ENCODE measurements at places on chromosomes 3 and 15.

DNA sequence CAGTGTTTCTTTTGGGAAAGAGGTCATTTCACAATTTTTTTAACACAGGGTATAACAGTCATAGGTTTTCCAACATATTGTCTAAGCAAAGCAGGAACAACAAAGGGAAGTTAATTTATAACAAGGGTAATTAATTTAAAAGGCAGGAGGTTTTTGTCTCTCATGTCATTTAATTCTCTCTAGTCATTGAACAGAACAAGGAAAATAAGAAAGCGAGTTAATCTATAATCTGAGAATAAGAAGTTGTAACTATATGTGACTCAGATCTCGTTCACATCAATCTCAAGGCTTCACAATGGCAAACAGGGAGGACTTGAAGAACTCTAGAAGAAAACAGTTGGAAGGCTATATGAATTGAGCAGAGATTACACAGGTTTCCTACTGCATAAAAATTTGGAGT, 579.8 kb upstream of the CCDC54 start:
- no peak for DNase-seq

- DNase-seq: no peak
These were observed 334.9 kb downstream of the TBC1D5 start for GRCh38 chr3:17407576-17407975.

DNA sequence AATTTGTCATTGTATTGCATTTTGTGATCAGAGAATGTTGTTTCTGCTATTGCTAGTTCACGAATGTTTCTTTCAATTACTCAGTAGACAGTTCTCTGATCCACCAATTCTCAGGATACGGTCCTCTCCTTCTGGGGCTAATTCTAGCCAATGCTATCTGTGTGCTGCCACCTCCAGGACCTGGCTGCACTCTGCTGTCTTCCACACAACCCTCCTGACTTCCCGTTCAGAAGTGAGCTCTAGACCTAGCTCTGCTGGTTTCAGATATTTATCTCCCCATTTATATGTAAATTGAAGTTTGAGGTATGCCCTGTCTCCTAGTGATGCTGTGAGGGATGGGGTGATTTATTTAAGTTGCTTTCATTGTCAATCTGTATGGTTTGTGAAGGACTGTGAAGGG, 21.7 kb upstream of the UBL7 start:
- no peak for DNase-seq

- peak; percentile 75 for DNase-seq
These were observed 88.9 kb upstream of the CBLB start for GRCh38 chr3:105957722-105958121.

DNA sequence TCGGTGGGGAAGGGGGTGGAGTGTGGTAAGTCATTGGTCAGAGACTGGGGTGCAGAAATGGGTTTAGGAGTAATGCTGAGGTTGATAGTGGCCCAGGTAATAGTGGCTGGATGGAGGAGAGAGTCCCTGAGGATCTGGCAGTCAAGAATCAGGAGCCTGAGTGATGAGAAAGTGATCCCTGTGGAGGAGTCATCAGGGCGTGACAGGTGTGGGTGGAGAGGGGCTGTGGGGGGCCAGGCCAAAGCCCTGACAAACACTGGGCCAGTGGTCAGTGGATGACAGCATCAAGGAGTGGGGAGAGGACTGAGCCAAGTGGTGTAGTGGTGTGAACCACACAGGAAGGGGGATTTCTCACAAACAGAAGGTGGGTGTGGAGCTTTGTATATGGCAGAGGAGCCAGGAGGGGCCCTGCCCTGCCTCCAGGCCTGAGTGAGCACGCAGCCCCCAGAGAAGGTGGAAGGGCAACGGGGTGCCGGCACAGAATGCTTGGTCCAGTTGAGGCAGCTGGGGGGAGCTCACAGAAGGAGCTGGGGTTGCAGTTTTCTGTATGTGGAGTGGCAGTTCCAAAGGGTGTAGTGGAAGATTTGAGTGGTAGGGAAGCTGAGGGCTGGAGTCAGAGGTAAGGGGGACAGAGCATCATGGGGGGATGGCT, 77.1 kb downstream of the SPSB4 start:
- no peak for DNase-seq

DNA sequence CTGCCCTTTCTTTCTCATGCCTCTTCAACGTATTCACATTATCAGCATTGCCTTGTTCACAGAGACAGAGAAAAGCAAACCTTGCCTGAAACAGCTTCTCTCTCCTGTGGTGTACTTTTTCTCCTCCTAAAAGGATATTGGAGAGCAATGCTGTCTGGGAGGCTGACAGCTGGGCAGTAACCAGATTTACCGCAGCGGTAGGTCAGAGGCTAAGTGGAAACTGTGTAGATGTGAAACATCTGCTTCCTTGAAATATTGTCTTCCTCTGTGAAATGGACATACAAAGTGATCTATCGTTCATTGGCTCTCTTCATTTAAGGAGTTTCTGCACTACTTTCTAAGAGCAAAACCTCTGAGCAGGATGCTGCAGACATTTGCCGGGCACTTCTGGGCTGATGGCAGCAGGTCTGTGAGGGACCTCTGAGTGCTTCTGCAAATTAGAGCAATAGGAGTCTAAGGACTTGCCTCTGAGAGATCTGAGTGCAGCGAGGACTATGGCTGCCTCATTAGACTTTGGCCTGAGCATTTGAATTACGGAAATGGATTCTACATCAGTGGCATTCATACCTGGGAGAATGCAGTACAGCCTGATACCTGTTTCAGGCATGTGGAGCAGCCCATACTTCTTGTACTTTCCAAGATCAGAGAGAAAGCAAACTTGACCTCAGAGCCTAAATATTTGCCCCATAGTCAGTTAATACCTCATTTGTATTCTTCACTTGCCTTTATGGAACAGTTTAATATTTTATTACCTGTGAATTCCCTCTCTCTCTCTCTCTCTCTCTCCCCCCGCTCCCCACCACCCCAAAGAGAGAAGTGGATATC, 260.5 kb upstream of the TPRG1 start:
- peak; percentile 47 for DNase-seq

- DNase-seq: no peak
These were observed 235.3 kb downstream of the C3orf38 start for GRCh38 chr3:88385090-88385489.

DNA sequence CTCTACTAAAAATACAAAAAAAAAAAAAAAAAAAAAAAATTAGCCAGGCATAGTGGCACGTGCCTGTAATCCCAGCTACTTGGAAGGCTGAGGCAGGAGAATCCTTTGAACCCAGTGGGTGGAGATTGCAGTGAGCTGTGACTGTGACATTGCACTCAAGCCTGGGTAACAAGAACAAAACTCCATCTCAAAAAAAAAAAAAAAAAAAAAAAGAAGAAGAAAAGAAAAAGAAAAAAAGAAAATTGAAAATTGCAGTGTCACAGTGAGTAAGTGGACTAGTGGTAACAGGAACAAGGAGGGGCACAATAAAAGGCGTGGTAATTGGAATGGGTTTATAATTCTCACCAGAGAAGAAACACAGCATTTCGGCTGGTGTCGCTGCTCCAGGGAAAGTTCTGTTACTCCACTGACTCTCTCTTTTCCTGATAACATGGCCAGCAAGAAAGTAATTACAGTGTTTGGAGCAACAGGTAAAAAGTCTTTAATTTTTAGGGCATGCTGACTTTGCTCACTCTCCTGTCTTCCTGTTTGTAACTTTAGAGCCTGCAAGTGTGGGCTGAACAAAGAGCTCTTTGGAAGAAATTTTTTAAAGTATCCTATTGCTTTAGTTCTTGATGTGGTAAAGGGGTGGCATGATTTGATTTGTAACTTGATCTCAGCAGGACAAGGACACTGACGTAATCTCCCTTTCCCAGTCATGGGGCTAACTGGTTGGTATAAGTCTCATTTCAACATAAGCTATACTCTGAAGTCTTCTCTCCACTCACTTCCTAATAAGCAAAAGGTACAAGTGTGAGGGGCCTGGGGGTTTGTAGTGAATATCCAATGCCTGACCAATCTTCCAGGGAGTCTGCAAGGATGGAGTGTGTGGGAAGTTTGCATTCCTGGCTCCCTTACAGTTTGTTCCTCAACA, 22.1 kb upstream of the TRA2B start:
- DNase-seq: peak; percentile 91

DNA sequence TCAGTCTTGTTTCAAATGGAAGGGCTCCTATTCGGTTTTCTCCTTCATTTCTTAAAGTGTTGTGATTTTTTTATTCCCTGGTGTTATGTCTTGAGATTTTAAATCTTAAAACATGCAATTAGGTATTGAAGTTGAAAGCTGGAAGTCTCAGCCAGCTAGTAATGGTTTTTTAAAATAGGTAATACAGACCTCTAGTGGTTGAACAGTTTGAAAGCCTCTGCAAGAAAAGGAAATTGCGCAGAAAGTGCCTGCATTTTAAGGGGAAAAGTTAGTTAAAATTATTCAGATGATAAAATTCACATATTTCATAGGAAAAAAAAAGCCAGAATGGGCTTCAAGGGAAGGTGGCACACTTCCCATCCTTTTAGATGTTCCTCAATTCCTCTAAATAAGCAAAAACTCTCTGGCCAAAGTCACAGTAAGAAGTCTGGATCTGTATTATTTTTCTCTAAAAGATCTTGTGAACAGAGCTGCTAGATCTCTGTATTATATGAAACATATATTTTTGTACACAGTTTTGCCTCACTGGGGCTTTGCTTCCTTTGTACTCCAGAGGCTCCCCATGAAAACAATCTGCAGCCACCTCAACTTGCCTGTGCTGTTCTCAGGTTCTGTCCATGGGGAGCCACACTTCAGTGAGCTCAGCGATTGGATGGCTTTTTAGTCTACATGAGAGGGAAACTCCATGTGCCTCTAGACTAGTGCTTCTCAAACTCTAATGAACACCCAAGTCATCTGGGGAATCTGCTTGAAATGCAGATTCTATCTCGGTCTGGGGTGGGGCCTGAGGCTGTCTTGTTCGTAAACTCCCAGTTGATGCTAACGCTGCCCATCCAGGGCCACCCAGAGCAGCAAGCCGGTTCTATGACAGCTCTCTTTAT, 21.5 kb downstream of the AGTR1 start:
- peak; percentile 37 for DNase-seq

DNA sequence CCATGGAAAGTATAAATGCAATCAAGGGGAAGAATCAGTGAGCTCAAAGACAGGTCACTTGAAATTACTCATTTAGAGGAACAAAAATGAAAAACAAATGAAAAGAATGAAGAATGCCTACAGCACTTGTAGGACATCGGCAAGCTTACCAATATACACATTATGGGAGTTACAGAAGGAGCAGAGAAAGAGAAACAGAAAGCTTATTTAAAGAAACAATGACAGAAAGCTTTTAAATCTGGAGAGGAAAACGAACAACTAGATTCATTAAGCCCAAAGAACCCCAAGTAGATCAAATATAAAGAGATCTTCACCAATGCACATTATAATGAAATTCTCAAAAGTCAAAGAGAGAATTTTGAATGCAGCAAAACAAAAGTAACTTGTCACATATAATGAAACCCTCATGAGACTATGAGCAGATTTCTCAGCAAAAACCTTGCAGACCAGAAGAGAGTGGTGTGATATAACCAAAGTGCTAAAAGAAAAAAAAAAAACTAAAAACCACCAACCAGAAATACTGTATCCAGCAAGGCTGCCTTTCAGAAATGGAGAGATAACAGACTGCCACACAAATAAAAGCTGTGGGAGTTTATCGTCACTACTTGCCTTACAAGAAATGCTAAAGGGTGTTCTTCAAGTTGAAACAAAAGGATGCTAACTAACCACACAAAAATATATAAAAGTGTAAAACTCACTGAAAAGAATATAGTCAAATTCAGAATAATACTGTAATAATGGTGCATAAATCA, 63.1 kb downstream of the MYH15 start:
- no peak for DNase-seq

- DNase-seq: peak; percentile 45
These were observed 9.1 kb upstream of the CEMIP start for GRCh38 chr15:80769829-80770705.

All from fibroblast of mammary gland (primary cell).